ENCODE measurements at places on chromosomes 7 and 10. TPM values are rescaled to one million over a fixed set of nuclear protein-coding genes. Genes with fewer than 3 reads are reported as not detected.
A peak's percentile ranks its signal among the peaks of the same experiment; 100 is the strongest.

DNA sequence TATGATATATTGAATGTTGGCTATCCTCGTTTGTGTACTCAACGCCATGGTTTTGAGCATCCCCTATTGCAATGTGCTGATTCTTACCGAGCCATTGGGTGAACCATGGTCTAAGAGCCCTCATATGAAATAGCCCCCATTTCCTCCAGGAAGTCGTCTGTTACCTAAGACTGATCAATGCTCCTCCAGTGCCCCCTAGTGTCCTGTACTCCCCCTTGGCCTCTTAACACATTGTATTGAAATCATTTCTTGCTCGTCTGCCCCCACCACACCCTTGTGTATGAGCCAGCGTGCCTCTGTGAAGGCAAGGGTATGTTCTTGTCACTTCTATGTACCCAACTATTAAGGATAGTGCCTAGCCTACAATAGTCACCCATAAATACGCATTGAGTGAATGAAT lies 11.2 kb upstream of the SLC35B4 start:
- DNase-seq = peak; percentile 61

DNA sequence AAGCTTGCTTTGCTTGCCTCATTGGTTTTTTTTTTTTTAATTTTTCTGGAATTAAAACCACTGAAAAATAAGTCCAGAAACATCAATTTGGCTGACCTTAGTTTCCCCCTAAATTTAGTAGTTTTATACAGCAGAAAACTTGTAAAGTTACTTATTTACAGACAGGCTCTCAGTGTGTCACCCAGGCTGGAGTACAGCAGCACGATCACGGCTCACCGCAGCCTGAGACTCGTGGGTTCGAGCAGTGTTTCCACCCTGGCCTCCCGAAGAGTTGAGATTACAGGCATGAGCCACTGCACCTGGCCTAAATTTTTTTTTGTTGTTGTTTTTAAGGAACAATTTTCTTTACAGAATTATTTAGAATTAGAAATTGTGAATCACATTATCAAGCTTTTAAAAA lies 250.5 kb downstream of the SDK1 start:
- DNase-seq = no peak

- no peak for DNase-seq
Observed at GRCh38 chr10:89632824-89633223, 12.2 kb downstream of the PANK1 start.

DNA sequence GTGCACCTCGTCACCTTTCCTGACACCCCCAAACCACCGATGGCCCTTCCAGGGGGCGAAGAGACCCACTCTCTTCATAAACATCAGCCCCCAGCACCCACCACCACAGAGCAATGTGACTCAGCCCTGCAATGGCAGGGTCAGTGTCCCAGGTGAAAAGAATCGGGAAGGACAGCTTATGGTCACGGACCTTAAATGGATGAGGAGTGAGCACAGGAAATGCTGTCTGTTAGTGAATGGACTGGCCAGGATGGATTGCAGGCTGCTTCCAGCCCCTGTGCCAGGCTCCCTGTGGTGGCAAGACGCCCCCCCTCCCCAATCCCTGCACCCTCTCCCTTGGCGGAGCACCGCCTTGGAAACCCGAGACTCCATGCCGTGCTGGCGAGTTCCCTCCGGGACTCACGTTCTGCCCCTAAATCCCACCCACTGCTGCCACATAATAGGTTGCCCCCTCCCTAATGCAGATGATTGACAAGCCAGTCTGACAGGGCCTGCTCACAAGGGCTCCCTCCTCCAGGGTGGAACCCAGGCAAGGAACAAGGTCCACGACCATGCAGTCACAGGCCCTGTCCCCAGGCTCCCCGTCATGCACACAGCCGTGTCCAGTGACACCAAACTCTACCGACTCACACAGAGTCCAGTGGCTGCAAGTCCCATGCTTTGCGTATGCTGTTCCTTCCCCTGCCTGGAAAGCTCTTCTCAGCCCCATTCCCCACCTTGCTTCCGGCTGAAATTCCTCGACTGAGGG lies 7.3 kb downstream of the ASB13 start:
- DNase-seq = no peak

- no peak for DNase-seq
Observed at GRCh38 chr10:100350914-100351485, 4.0 kb downstream of the SCD start.

GRCh38 chr10:95363303-95363912 lies 72.6 kb upstream of the PDLIM1 start:
- peak; percentile 68 for DNase-seq

The INA gene
- total RNA-seq = not detected

DNA sequence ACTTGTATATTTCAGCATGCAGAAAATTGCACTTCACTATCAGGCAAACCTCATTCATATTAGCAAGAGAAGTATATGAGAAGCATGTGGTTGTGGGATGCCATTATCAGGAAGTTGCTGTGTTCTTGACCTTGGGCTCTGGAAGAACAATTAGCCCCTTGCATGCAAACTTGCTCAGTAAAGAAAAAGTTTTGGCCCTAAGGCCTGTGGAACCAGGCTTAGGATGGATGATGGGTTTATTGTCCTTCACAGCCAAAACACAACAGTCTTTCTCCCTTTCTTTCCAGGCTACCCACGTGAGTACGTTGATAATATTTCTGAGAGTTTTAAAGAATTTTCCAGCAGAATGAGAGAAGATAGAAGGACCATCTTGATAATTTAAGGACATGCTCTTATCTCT lies 166.4 kb downstream of the AUTS2 start:
- DNase-seq = no peak

DNA sequence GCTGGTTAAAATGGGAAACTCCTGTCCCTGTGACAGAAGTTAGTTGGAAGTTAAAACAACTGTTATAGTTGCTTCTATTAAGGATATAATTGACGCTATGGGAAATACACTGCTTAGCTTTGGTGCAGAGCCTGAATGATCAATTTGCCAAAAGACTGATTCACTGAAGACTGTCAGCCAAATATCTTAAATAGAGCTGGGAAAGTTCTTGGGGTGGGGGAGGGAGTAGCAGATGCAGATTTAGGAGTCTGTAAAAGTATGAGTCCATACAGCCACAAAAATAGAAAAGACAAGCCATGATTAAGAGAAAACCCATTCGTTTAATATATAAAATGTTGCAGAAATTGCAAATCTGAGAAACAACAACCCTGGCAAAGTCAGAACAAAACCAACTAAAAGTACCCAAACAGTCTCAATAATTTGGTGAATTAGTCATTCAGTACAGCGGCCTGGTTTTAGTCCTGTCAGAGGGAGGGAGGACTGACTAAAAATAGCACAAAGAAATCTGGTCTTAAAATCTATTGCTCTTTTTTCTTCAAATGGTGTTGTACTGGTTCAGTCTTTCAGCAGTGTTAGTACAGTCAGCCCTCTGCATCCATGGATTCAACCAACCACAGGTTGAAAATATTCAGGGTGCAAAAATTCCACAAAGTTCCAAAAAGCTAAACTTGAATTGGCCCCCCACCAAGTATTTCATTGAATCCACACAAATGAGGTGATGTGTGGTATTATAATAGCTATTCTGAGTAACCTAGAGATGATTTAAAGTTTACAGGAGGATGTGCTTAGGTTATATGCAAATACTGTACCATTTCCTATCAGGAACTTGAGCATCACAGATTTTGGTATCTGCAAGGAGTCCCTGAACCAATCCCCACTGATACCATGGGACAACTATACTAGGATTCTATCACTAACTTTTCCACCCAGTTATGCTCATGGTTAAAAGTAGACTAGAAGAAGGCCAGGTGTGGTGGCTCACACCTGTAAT lies 30.0 kb downstream of the STK17A start:
- peak; percentile 59 for DNase-seq

The RAPGEF5 gene
- total RNA-seq = 0.24 TPM

DNA sequence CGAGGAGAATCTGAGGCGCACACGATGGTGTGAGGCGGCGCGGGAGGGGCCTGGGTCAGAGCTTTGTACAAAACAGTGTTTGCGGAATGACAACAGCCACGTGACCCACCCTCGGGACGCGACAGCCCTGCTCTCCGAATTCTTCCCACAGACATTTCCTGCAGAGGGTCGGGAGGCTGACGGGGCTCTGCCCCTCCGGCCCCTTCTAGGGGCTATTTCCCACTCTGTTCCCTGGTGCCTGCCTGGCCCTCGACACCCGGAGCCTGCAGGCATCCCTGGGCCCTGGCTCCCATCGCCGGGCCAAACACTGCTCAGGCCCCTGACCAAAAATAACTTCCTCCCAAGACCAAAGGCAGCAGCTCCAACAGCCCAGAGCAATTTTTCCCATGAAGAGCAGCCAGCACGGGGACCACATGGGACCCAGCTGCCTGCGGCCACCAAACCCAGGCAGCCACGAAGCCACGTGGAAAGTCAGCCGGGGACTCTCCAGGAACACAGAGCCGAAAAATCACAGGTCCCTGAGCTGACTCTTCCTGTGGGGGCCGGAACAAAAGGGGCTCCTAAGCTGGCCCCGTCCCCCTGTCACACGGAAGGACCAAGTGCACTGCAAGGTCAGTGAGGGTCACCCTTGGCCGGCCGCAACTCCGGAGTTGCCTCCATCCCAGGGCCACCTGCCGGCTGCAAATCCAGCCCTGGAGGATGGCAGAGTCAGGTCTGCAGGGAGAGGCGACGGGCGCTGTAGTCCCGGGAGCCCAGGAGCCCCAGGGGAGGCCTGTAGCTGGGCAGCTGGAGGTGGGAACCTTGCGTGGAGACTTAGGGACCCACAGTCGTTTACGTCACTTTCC lies 42.0 kb downstream of the PAPOLB start:
- DNase-seq = peak; percentile 6

DNA sequence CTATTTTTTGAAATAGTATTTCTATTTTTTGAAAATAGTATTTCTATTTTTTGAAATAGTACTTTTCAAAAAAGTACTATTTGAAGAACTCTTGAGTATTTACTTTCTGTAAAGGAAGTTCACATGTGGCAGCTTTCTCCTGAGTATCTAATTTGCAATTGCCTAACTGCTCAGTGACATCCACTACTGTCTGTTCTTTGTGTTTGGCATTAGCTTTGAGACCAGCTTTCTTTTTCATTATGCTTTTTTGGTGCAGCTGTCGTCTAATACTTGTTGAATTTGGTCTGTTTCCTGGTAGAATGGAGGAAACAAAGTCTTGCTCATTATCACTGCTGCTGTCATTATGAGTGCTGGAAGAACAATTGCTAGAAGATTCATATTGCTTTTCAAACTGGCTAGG lies 99.1 kb downstream of the BMPR1A start:
- DNase-seq = peak; percentile 20

DNA sequence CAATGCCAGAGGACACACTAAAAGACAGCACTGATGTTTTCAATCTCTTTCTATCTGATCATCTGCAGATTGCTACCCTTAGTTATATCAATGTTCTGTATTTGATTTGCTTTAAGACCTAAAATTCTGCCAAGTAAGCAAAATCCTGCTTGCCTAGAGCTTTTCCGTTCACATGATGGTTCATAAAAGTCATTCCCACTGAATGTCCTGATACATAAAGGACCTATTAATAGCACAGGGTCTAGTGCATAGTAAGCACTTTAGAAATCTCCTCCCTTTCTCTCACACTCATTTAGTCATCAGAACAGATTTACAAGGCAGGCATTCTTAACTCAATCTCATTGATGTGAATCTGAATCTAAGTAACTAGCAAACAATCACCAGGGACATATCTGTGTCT lies 68.8 kb downstream of the PCGF5 start:
- no peak for DNase-seq

- no peak for DNase-seq
Observed at GRCh38 chr7:130114374-130114773, 44.0 kb downstream of the KLHDC10 start.

DNA sequence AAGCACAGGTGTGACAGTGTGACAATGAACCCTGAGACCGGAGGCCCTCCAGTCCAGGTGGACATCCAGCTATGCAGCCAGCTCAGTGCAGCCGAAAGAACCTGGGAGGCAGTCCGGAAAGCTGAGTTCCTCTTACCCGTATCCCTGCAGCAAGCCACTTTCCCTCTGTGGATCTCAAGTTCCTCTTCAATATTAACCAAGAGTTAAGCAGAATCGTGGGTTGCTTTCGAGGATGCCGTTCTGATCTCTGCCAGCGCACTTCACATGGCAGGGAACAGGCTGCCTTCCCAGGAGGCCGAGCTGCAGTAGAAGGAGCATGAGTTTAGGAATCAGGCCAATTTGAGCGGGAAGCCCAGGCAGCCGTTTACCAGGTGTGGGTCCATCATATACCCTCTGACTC lies 591.6 kb downstream of the SDK1 start:
- no peak for DNase-seq

GRCh38 chr7:88243345-88243909 lies 23.6 kb upstream of the SRI start:
- peak; percentile 73 for DNase-seq

The SPDYE3 gene
- not detected for total RNA-seq

DNA sequence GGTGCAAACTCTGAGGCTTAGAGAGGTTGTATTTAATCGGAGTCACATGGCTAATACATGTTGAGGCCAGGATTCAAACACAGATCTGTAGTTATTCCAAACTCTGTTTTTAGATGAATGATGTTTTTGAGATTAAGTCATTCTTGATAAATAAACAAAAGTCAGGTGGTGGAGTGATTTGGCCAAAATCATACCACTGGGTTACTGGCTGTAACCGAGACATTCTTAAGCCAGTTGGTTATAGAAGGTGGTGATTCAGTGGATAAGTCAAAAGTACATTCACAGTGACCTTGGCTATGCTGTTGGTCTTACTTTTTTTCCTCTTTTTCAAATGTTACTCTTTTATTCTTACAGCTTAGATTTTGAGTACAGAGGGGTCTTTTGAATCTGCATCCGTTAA lies 361.4 kb downstream of the KIF20B start:
- no peak for DNase-seq

GRCh38 chr10:110681023-110681681 lies 37.0 kb downstream of the RBM20 start:
- DNase-seq = peak; percentile 85

GRCh38 chr7:12519682-12520009 lies 50.9 kb upstream of the SCIN start:
- no peak for DNase-seq

DNA sequence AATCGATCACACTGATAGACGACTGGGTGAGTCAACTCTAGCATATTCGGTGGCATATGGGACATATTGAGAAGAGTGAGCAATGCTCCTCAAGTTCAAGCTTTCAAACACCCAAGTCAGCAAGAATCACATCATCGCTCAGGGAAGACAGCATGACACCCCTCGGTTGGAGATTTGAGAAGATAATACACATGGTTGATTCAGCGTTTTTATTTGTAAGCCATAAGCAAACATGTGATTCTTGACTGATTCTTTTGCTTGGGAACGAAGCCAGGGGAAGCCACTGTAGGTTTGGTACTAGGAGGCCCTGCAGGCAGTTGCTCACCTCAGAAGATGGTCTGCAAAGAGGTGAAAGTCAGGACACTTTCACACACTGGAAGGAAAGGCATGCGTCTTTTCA lies 12.6 kb downstream of the UCMA start:
- no peak for DNase-seq

- no peak for DNase-seq
Observed at GRCh38 chr7:95863623-95864022, 91.3 kb downstream of the DYNC1I1 start.

The ZNF736 gene
- 7.6 TPM for total RNA-seq

GRCh38 chr7:142134909-142135308 lies 23.4 kb downstream of the MGAM2 start:
- DNase-seq = no peak

Measured in myocyte (in vitro differentiated cells).